Activated CD4-positive, alpha-beta T cell treated with anti-CD3 and anti-CD28 coated beads for 1 hour (primary cell): ENCODE measurements at places on chromosomes 3 and 15.

DNA sequence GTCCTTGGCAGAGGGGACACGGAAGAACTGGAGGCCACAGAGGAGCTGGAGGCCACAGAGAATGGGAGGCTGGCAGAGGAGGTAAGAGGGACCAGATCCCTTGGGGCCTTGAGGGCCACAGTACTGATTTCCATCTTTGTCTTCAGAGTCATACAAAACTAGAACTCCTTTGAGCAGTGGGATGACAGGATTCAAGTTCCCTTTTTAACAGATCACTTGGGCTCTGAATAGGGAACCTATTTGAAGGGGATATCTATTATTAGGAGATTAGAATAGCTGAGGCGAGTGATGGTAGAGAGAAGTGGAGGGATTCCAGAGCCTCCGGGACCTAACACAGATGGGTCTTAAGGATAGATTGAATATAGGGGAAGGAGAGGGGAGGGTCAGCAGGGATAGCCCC lies 55.7 kb downstream of the OXNAD1 start:
- no peak for DNase-seq

DNA sequence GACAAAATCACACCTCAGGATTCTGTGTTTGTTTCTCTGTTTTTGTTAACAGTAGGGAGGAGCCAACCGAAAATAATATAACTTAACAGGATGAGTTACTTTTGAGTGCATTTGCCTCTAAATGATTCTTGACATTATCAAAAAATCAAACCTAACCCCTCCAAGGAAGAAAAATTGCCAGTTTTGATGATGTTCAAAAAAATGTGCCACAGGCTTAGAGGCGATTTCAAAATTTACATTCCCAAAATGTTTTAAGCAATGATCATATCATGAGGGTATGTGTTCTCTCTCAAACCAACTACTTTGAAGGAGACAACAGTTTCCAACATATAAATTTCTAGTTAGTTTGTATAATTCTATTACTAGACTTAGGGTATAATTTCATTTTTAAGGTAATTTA lies 6.7 kb downstream of the VGLL3 start:
- no peak for DNase-seq

DNA sequence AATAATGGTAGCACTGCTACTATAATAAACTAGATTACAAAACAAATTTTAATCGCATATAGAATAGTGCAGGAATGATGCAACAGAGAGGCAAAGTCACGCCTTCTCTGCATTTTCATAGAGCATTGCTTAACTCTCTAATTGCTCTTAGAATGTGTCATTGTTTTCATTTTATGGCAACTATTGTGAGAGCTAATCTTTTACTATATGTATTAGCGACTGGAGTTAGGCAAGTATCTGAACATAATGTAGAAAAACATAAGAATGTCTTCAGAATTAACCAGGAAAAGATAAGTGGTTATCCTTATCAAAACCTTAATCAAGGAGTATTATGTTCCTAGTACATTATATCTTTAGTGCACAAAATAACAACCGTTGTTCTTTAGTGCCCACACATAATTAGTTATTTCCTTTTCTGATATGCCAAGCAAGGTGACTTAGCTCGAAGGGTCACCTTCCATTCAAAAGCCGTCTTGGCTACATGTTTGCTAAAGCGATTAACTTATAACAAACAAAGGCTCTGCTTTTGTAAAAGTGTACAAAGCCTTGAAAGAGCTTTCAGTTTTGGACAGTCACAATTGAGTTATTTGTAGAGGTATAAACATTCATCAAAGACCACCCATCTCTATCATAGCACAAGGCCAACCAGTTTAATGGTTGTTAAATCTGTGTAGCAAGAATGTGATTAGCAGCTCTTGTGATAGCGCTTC lies 1328.9 kb downstream of the ROBO2 start:
- no peak for DNase-seq

DNA sequence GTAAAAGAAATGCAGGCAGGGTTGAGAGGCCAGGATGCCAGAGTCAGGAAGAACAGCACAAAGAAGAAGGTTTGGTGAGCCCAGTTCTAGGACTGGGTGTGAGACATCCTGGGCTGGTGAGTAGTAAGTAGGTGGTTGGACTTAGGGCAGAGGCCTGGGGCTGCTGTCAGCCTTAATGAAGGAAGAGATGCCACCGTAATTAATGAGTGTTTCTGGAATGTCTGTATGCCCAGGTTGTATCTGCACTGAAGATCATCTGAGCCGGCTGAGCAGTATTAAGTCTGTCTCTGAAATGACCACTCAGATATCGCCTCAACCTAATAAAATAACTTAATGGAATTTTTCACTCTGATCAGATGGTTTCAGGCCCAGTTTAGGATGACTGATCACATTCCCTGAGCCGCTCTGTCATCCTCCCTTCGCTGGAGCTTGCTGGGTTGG lies 532.9 kb upstream of the IL12A start:
- DNase-seq: no peak

GRCh38 chr3:48621461-48621869 lies at the start of gene TMEM89:
Gene TMEM89 (minus strand): TSS chr3:48621769. CDS start chr3:48621756, 13 bp downstream.
- no peak for DNase-seq

- DNase-seq: no peak
These were observed 5.0 kb upstream of the ATP8B4 start for GRCh38 chr15:50123861-50124557.
